ENCODE measurements at places on chromosomes 6 and 20. TPM values are rescaled to one million over a fixed set of nuclear protein-coding genes. Genes with fewer than 3 reads are reported as not detected.
A peak's percentile ranks its signal among the peaks of the same experiment; 100 is the strongest.

Gene SLC26A8
- 0.26 TPM for total RNA-seq

Gene DEFB121
- total RNA-seq = not detected

Gene ZKSCAN3
- 8.6 TPM for total RNA-seq

Gene OR2H1
- total RNA-seq = not detected

Gene PLG
- not detected for total RNA-seq

Gene MAP1LC3A
- total RNA-seq = 46.1 TPM

DNA sequence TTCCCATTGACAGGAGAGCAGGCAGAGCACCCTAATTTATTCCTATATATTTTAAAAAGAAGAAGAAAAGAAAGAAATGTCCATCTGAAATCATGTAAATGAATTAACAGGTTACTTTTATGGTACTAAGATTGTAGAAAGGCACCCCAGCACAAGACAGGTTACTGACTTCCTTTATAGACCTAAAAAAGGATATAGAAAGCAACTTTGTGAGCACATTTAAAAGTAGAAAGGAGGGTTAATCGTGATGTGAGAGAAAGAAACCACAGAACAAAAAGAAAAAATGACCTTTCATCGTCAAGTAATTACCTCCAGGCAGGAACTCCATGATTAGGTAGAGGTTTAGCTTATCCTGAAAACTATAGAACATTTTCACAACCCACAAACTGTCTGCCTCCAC is 29.9 kb downstream of the STK38 start:
- H3K4me3 ChIP-seq = no peak overlapping the region
- H3K27ac ChIP-seq = no peak overlapping the region
- no peaks in the 10 kb centered on the region for H3K27me3 ChIP-seq
- no peak for DNase-seq
- no peaks in the 10 kb centered on the region for H3K4me1 ChIP-seq

- no peaks in the 10 kb centered on the region for H3K27me3 ChIP-seq
- H3K4me1 ChIP-seq = no peaks in the 10 kb centered on the region
- no peak overlapping the region for H3K27ac ChIP-seq
- DNase-seq = peak; percentile 88
- H3K36me3 ChIP-seq = no peaks in the 10 kb centered on the region
- H3K4me3 ChIP-seq = peak overlapping the region; percentile 22
Observed at GRCh38 chr20:17895641-17896171, 72.9 kb downstream of the SNX5 start.

- no peak overlapping the region for H3K27ac ChIP-seq
- no peaks in the 10 kb centered on the region for H3K36me3 ChIP-seq
- DNase-seq = peak; percentile 88
Observed at GRCh38 chr20:47150403-47151152, 205.9 kb downstream of the ZMYND8 start.

GRCh38 chr6:153003366-153003690 is 819 bp upstream of the MTRF1L start:
- no peaks in the 10 kb centered on the region for H3K27me3 ChIP-seq
- peak overlapping the region; percentile 64 for H3K4me3 ChIP-seq
- peak overlapping the region; percentile 91 for H3K27ac ChIP-seq
- DNase-seq = no peak
- no peaks in the 10 kb centered on the region for H3K36me3 ChIP-seq

DNA sequence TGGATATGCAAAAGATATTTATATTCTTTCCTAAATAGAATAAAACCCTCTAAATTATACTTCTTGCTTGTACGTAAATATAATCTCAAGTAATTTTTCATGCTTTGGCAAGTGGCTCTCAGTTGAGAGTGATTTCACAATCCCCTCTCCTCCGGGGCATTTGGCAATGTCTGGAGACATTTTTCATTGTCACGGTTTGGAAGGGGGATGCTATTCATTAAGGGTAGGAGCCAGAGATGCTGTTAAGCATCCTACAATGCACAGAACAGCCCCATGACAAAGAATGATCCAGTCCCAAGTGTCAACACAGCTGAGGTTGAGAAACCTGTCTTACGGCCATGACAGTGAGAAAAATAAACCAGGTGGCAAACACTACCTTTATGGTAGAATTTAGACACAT is 75.7 kb downstream of the AGPAT4 start:
- no peaks in the 10 kb centered on the region for H3K36me3 ChIP-seq
- H3K27ac ChIP-seq = no peak overlapping the region
- no peaks in the 10 kb centered on the region for H3K4me1 ChIP-seq
- no peak for DNase-seq

- no peaks in the 10 kb centered on the region for H3K4me1 ChIP-seq
- no peak overlapping the region for H3K27ac ChIP-seq
- no peak for DNase-seq
Observed at GRCh38 chr6:154624038-154624599, 109.1 kb upstream of the SCAF8 start.

DNA sequence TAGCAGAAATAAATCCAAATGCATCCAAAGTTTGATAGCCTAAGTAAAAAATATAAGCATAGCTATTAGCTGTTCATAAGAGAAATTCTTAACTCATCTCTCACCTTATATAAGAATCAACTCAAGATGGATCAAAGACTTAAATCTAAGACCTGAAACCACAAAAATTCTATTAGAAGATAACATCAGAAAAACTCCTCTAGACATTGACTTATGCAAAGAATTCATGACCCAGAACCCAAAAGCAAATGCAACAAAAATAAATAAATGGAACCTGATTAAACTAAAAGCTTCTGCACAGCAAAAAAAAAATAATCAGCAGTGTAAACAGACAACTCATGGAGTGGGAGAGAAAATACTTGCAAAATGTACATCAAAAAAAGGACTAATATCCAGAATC is 184.3 kb downstream of the TFAP2A start:
- no peaks in the 10 kb centered on the region for H3K36me3 ChIP-seq
- H3K4me3 ChIP-seq = no peak overlapping the region
- H3K27ac ChIP-seq = no peak overlapping the region
- H3K27me3 ChIP-seq = no peaks in the 10 kb centered on the region

DNA sequence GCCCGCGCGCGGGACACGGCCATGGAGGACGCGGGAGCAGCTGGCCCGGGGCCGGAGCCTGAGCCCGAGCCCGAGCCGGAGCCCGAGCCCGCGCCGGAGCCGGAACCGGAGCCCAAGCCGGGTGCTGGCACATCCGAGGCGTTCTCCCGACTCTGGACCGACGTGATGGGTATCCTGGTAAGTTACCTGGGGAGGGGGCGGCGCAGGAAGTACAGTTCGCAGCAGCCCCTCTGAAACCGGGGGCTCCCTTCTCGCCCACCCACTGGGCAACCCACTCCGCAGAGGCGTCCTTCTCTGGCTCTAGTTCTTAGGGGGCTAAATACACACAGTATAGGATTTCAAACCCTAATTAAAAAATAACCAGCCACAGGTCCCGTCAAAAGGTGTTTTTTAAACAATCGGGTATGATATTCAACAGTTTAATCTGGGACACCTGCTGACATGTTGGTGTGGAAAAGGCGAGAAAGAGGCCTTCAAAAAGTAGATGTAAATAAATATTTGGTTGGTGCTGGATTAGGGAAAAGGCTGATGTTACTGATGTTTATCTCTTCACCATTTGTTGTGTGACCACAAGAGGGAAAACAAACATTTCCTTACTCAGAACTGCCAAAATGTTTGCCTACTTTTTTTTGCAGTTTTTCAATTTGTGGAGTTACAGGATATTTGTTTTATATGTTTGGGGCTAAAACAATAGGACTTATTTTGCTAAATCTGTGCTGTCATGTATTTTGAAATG is 577 bp downstream of the SASH1 start:
- no peaks in the 10 kb centered on the region for H3K27me3 ChIP-seq
- peak; percentile 57 for DNase-seq
- no peaks in the 10 kb centered on the region for H3K36me3 ChIP-seq
- peak overlapping the region; percentile 99 for H3K4me3 ChIP-seq

DNA sequence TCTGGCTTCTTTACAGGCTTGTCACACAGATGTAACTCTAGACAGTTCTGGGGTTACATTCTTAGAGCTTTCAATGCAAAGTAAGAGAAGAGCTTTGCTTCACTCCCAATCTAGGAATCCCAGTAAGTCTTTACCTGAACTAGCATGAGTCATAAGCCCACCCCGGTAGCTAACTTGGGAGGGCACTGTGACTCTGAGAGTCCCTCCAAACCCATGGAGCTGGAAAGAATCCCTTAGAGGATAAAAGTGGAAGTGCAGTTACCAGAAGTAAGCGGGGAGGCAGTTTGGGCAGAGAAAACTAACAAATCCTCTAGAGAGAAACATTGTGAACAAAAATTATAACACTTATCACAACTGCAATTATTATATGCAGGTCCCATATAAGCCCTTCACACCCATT is 84.0 kb upstream of the SMLR1 start:
- H3K4me3 ChIP-seq = no peak overlapping the region
- no peaks in the 10 kb centered on the region for H3K4me1 ChIP-seq
- DNase-seq = no peak
- no peak overlapping the region for H3K27ac ChIP-seq

DNA sequence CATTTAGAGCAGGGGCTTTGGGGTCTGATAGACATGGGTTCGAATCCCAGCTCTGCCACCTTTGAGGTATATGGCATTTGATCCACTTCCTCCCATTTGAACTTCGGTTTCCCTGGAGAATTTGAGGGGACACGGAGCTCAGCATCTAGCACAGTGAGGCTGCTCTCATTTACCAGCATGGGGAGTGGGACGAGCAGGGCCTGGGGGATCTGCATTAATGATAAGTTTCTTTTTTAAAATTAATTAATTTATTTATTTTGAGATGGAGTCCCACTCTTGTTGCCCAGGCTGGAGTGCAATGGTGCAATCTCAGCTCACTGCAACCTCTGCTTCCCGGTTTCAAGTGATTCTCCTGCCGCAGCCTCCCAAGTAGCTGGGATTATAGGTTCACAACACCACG is 52.6 kb downstream of the VSTM2L start:
- H3K4me1 ChIP-seq = no peaks in the 10 kb centered on the region
- no peaks in the 10 kb centered on the region for H3K27me3 ChIP-seq
- no peak overlapping the region for H3K27ac ChIP-seq

GRCh38 chr20:36541768-36542488 is 609 bp downstream of the MYL9 start:
- peak overlapping the region; percentile 95 for H3K27ac ChIP-seq
- H3K4me3 ChIP-seq = peak overlapping the region; percentile 94
- no peaks in the 10 kb centered on the region for H3K27me3 ChIP-seq
- no peaks in the 10 kb centered on the region for H3K4me1 ChIP-seq
- peak; percentile 82 for DNase-seq
- peaks cover 7% of the 10 kb centered on the region for H3K36me3 ChIP-seq

- no peaks in the 10 kb centered on the region for H3K27me3 ChIP-seq
- H3K36me3 ChIP-seq = no peaks in the 10 kb centered on the region
- no peaks in the 10 kb centered on the region for H3K4me1 ChIP-seq
- no peak for DNase-seq
Observed at GRCh38 chr20:49052334-49052733, 6.2 kb downstream of the CSE1L start.

DNA sequence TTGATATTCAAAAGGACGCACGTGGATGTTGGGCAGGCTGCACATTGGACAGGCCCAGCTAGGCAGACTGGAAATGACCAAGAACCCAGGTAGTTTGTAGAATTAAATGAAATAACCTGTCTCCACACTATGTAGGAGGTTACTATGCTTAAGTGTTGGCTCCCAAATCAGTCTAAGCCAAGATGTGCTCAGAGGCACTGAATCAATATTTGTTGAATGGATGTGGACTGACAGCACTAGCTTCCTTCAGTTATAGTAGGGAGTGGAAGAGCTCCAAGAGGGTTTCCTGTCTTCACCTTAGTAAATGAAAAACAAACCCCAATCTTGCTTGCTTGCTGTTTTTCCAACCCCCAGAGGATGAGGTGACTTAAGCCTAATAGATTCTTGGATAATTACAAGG is 180.5 kb downstream of the JARID2 start:
- H3K27ac ChIP-seq = no peak overlapping the region
- H3K36me3 ChIP-seq = no peaks in the 10 kb centered on the region
- H3K27me3 ChIP-seq = no peaks in the 10 kb centered on the region
- no peak for DNase-seq

DNA sequence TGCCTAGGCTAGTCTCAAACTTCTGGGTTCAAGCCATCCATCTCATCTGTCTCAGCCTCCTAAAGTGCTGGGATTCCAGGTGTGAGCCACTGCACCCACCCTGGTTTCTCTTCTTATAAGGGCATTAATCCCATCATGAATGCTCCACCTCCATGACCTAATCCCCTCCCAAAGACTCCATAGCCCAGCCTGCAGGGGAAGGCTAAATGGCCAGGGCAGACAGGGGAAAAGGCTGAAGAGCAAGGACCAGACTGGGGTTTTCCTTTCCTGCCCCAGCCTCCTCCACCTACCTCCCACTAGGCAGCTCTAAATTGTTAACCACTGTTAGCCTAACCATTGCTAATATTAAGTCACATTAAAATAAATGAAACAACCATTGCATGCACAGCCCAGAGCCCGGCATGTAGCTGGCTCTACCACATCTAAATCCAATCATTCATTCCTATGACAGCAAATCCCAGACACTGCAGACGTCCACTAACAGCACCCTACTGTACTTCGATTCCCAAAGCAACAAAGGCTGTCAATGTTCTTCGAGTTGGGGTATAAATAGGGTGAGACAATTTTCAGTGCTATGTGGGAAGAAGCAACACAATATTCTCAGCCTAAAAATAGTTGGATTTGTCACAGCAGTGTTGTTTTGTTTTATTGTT is 243.2 kb upstream of the ARID1B start:
- H3K27ac ChIP-seq = no peak overlapping the region
- no peak overlapping the region for H3K4me3 ChIP-seq
- no peak for DNase-seq
- no peaks in the 10 kb centered on the region for H3K4me1 ChIP-seq
- no peaks in the 10 kb centered on the region for H3K27me3 ChIP-seq

GRCh38 chr6:12343440-12344162 is 53.4 kb downstream of the EDN1 start:
- peaks cover 3% of the 10 kb centered on the region for H3K4me1 ChIP-seq
- no peak overlapping the region for H3K4me3 ChIP-seq
- H3K27me3 ChIP-seq = no peaks in the 10 kb centered on the region
- H3K27ac ChIP-seq = peak overlapping the region; percentile 43
- no peak for DNase-seq

GRCh38 chr6:149300563-149300962 is 16.9 kb upstream of the TAB2 start:
- no peak for DNase-seq
- no peaks in the 10 kb centered on the region for H3K27me3 ChIP-seq
- H3K27ac ChIP-seq = no peak overlapping the region
- H3K4me1 ChIP-seq = no peaks in the 10 kb centered on the region
- H3K4me3 ChIP-seq = no peak overlapping the region

DNA sequence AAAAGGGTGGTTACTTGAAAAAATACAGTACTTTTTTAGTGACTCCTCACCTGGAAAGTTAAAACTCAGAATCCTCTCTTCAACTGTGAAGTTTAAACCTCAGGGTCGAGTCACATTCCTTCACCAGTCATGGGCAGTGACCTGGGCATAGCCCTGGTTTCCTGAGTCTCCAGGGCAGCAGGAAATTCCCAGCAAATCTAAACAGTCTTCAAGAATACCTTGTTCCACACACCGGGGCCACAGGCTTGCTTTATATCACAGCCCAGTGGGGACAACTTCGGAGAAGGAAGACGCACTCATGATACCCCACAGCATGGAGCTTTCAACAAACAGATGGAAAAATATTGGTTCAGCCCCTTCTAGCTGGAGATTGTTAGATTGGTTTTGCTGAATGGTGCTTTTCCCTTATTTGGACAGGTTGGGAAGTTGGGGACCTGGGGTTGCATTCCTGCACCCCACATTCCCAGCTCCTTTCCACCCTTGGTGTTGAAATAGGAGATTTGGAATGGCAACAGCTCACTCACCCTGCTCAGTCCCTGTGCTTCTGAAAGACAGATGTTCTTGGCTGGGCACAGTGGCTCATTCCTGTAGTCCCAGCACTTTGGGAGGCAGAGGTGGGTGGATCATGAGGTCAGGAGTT is 113.0 kb upstream of the TMEM170B start:
- peaks cover 2% of the 10 kb centered on the region for H3K4me1 ChIP-seq
- no peak overlapping the region for H3K4me3 ChIP-seq
- H3K36me3 ChIP-seq = no peaks in the 10 kb centered on the region

- no peak overlapping the region for H3K27ac ChIP-seq
- H3K27me3 ChIP-seq = no peaks in the 10 kb centered on the region
- peak; percentile 30 for DNase-seq
- H3K4me1 ChIP-seq = no peaks in the 10 kb centered on the region
Observed at GRCh38 chr20:62751551-62752150, 43.0 kb downstream of the NTSR1 start.

Measured in aorta (tissue), 5 donors.